ENCODE measurements at places on chromosomes 4 and X.

- no peak for DNase-seq
These were observed 32.6 kb downstream of the HMX1 start for GRCh38 chr4:8838961-8839431.

- no peak for DNase-seq
These were observed 39.1 kb upstream of the CDKN2AIP start for GRCh38 chr4:183405303-183405702.

GRCh38 chr4:94410678-94411206 lies 41.0 kb upstream of the PDLIM5 start:
- no peak for DNase-seq

GRCh38 chrX:153669174-153669890 lies 4.3 kb downstream of the PNCK start:
- peak; percentile 17 for DNase-seq

- DNase-seq = no peak
These were observed 166.2 kb downstream of the WDFY3 start for GRCh38 chr4:84800256-84800655.

GRCh38 chr4:26238426-26238777 lies 82.4 kb upstream of the RBPJ start:
- no peak for DNase-seq

- DNase-seq = no peak
These were observed 123.3 kb downstream of the CLCN4 start for GRCh38 chrX:10280071-10280470.

- DNase-seq = no peak
These were observed 165.1 kb downstream of the SLIT2 start for GRCh38 chr4:20416800-20417199.

GRCh38 chrX:53089224-53089842 lies 4.6 kb upstream of the KANTR start:
- no peak for DNase-seq

DNA sequence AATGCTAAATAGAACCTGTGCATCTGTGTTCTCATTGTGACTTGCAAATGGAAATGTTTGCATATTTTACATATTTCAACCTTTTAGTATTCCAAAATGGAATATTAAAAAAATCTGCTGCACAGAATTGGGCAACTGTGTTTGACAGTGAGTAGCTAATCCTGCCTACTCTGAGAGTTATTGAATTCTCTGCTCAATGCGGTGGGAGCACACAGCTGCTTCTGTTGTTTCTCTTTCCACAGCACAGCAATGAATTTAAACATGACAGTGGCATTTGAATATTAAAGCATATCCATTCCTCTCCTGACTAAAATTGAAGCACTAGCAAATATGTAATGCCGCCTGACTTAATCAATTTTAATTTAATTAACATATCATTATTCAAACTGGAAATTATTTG lies 366.6 kb downstream of the GASK1B start:
- DNase-seq = no peak

GRCh38 chr4:48623182-48623780 lies 133.2 kb downstream of the ZAR1 start:
- no peak for DNase-seq

- DNase-seq = no peak
These were observed 373 bp downstream of the ELOVL6 start for GRCh38 chr4:110198049-110198434.

DNA sequence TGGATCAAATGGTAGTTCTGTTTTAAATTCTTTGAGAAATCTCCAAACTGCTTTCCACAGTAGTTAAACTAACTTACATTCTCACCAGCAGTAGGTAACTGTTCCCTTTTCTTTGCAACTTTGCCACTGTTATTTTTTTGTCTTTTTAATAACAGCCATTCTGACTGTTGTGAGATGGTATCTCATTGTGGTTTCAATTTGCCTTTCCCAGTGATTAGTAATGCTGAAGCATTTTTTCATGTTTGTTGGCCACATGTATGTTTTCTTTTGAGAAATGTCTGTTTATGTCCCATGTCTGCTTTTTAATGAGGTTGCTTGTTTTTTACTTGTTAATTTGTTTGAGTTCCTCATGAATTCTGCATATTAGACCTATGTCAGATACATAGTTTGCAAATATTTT lies 198.8 kb downstream of the RAB28 start:
- DNase-seq = no peak

DNA sequence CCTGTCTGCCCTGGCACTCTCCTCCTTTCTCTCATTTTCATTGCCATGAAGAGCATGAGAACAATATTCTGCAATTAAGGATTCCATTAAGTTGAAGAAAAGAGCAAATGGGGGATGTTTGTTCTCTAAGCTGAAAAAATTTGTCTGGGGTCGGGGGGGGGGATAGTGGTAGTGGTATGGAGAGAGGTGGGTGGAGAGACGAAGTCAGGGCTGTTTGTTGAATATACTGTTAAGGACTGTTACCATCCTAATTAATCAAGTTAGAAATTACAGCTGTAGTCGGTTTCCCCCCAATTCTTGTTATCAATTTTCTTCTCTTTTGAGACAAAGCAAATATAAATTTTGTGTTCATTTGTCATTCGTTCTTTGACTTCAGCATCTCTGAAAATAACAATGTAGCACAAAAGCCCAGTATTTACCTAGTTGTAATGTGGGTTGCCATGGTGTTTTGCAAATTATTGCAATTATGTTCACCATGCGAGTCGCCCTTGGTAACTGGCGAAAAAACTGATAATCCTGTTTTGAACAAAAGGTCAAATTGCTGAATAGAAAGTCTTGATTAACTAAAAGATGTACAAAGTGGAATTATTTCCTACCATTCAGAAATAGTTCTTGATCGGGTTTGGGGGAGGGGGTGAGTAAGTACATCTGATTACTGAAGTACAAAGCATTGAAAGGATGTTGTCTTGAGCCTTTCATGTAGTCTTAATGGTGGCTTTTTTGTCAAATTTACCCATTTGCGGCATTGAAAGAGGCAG lies 139.1 kb downstream of the ARX start:
- no peak for DNase-seq

- DNase-seq = no peak
These were observed 389.3 kb downstream of the MAPK10 start for GRCh38 chr4:85970535-85970934.

- DNase-seq = no peak
These were observed 207.9 kb upstream of the KLF3 start for GRCh38 chr4:38456096-38456495.

- no peak for DNase-seq
These were observed 158.1 kb upstream of the USP38 start for GRCh38 chr4:143026459-143027170.

- no peak for DNase-seq
These were observed 101.6 kb upstream of the PPARGC1A start for GRCh38 chr4:23991444-23991843.

DNA sequence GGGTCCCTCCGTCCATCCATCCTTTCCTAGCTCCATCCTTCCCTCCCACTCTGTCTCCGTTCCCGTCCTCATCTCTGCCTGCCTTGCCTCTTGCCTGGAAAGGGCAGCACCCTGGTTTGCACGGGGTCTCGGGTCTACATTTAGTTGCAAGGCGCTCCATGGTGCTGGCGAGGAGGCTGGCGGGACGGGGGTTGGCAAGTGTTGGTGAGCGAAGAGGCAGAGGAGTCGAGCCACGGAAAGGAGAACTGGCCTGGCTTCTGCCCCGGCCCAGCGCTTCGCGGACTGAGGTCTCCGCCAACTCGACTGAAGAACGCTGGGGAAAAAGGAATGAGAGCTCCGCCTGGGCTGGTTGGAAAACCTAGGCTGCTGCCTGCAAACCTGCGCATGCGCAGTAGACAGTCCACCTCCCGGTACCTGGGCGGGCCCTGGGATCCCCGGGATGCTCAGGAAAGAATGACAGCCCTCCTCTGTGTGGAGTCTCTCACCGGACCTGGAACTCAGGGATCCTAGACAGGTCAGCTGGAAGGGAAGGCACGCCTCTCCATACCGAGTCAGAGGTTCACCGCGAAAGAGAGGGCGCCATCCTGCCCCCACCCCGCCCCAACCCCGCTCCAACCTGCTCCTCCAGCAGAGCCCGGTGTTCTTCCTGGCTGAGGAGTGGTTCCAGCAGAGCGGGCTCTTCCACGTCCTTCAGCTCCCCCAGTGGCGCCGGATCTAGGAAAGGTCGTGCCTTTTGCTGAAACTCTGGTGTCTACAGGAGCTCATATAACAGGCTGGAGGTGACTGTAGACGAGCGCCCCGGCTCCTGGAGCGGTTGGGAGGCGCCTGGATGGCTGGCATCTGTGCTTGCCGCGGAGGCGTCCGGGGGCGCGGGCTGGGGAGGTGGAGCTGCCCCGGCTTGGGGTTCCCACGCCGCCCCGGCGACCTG lies 6.0 kb downstream of the FRG2 start:
- no peak for DNase-seq

DNA sequence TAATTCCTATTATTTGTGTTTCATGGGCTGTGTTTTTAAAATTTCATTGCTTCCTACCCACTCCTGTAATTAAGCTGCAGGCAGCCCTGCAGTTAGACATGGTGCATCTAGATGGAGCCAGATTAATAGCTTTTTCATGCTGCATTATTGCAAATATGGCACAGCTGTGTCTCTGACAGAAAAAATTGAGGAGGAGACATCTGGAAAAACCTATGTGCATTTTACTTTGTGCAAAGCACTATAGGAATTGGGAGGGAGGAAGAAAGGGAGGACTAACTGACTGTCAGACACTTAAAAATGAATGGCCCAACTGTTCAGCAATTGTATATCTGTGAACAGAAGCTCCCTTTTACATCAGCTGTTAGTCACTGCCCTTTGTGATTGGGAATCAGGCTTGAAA lies 8.1 kb upstream of the RPGR start:
- no peak for DNase-seq

DNA sequence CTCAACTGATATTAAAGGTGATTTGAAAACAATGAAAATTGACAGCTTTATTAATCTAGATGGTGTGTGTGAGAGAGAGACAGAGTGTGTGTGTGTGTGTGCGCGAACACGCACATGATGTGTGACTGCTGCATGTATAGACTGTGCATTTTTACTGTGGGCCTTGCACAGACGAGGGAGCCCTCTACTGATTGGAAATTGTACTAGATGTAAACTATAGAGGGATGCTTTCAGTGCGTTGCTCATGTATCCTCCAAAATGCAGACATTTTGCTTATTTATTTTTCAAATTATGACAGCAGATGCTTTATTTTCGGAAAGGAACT lies 168.4 kb upstream of the GK2 start:
- DNase-seq = no peak

DNA sequence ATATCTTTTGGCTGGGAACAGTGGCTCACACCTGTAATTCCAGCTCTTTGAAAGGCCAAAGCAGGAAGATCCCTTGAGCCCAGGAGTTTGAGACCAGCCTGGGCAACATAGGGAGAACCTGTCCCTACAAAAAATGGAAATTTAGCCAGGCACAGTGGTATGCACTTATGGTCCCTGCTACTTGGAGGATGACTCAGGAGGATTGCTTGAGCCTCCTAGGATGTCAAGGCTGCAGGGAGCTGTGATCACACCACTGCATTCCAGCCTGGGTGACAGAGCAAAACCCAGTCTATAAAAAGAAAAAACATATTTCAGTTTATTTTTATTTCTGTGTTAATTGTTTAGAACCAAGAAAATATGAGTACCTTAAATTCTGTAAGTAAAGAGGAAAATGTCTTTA lies 123.7 kb downstream of the CBR4 start:
- no peak for DNase-seq

- DNase-seq = no peak
These were observed 189.4 kb downstream of the FBXW7 start for GRCh38 chr4:152346526-152346925.

DNA sequence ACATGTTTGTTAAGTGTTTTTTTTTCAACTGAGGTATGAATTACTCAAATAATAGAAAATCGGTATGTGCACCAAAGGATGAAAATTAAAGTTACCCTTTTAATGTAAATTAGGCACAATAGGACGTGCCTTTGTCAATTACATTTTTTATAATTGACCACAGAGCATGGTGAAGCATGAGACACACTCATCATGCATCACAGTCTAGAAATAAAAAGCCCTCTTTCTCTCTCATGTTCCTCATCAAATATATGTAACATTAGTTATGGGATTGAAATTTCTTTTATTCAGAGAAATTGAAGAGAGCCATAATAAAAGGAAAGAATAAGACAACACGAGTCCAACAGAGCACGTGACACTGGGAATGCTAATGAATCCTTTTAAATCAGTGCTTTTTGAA lies 3.5 kb downstream of the GNRHR start:
- no peak for DNase-seq

- DNase-seq = no peak
These were observed 88.3 kb downstream of the NHSL2 start for GRCh38 chrX:71998836-71999509.

GRCh38 chr4:42306221-42307109 lies 90.8 kb upstream of the SHISA3 start:
- DNase-seq = no peak

DNA sequence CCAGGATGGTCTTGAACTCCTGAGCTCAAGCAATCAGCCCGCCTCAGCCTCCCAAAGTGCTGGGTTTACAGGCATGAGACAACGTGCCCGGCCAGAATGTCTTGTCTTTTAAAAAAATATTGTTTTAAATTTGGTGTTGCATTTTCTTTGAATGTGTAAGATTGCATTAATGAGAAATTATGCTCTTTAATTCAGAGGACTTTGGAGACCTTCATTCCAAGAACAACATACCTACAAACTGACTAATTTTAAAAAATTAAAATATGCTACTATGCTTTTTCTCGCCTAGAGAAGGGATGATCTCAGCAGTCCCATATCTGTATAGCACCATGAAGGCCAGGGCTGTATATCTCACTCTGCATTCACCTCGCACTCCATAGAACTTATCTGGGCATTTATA lies 204.3 kb upstream of the SLC7A11 start:
- DNase-seq = no peak

- no peak for DNase-seq
These were observed 91.7 kb downstream of the PPP1R2C start for GRCh38 chrX:42686296-42686695.

DNA sequence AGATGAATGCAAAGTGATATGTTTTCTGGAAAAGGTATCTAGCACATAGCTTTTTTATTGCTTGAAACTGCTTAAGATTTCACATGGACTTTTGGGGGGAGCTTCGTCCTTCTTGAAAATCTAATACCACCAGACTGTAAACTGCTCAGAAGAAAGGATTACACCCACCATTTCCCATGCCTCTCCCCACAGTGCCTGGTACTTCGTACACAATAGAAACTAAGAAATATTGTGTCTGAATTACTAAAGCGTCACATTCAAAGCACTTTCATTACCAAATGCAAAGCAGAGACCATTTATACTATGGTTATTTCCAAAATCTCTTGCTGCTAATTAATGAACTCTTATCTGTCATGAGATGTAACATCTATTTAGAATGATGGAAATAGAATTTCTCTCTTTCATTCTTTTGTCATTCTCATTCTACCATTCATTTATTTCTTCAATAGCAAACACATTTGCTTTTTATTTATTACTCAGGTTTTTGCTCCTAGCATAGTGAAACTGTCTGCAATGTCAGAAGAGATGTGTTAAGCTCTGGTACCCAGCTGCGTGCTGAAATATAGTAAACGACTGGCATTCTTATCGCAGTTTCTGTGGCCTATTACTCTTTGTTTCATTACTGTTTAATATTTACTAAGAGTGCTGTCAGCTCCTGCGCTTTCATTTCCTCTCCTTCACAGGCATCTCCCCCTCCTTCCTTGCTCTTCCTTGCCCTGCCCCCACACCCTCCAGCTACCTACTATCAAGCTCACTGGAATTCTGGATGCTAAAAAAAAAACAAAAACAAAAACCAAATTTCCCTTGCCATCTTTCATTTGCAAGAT lies 51.4 kb upstream of the RAPGEF2 start:
- no peak for DNase-seq
